ENCODE measurements at places on chromosomes 12 and 14.

- DNase-seq: no peak
These were observed 2.0 kb upstream of the TBX5 start for GRCh38 chr12:114407842-114408411.

GRCh38 chr14:52413729-52414408 is 99.8 kb downstream of the PTGER2 start:
- DNase-seq: no peak

GRCh38 chr12:49693931-49694444 is 13.2 kb downstream of the FMNL3 start:
- DNase-seq: no peak

DNA sequence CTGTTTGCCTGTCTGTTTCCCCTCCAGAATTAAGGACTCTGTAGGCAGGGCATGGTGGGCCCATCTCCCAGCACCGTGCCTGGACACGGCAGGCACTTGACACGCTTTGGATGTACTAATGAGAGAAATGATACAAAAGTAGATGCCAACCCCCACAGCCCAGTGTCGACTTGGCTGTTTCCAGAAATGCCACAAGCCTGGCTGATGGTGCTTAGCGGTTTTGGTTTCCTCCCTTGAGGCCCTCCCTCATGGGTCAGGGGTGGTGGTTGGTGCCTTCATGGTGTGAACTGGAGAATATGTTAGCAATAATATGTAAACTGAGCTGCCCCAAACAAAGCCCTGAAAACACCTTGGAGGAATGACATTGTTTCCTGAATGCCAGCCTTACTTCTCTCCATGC is 55.5 kb upstream of the ESRRB start:
- no peak for DNase-seq

DNA sequence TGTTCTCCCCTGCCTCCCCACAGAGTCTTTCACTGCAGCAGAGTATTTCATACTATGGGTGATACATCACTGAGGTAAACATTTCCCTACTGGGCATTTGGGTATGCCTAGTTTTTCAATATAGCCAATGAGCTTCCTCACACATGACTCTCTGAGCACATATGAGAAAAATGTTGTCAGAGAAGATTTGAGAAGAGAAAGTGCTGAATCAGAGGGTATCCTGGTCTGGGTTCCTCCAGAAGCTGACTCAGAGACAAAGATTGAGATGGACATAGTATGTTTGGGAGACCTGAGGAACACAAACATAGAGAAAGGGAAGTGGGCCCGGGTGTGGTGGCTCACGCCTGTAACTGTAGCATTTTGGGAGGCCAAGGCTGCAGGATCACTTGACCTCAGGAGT is 12.6 kb downstream of the SLC8B1 start:
- DNase-seq: no peak

DNA sequence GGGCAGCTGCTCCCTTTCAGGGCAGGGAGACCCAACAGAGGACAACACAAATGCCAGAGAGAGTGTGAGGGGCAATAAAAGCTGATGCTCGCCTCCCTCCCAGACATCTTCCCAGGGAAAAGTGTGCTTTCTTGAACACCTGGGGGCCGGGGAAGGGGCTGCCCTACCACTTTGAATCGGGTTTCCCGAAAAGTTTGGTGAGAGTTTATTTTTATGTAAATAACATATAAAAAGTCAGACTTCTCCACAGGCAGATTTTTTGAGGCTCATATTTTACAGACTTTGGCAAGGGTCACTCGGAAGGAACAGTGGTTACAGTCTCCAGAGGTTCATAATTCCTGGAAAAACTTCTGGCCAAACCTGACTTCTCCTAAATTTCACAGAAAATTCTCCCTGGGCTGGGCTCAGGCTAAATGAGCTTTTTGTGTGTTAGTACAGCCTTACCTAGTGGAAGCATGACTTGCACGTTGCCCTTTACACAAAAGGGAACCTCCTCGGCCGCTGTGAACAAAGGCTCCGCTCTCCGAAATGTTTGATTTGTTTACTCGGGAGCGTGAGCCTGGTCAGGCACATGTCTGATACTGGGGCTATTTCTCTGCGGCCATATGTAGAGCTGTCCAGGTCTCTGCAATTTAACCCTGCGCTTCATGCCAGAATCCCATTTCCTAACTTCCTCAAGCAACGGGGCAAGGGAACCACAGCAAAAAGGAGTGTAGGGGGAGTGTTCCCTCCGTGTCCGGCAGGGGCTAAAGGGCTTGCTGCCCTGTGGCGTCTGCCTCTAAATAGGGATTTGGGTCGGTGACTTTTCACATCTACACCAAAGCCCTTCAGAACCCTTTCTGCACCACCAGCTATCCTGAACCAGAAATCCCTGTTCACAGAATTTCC is 3.4 kb downstream of the RTL1 start:
- no peak for DNase-seq

- DNase-seq: no peak
These were observed 66.4 kb downstream of the GALNT9 start for GRCh38 chr12:132263061-132263360.

- DNase-seq: no peak
These were observed 217.4 kb upstream of the DIO2 start for GRCh38 chr14:80428671-80429070.

DNA sequence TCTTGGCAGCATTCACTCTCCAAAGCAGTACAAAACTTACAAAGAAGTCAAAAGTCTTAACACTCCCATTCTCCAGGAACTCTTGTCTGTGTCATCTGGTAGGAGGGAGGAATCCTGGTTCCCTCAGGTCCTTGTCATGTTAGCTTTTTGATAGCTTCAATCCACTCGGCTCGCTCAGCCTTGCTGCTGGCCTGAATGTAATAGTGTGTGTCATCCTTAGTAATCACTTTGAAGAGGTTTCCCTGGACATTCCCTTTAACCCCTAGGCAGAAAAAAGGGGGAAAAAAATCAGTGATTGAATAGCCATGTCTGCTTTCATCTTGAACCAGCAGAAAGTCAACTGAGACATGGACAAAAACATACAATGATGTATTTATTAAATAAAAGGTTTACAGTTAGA is 24.8 kb downstream of the PLEK2 start:
- DNase-seq: no peak

GRCh38 chr14:61889914-61890351 is 127.7 kb downstream of the SNAPC1 start:
- DNase-seq: peak; percentile 27

DNA sequence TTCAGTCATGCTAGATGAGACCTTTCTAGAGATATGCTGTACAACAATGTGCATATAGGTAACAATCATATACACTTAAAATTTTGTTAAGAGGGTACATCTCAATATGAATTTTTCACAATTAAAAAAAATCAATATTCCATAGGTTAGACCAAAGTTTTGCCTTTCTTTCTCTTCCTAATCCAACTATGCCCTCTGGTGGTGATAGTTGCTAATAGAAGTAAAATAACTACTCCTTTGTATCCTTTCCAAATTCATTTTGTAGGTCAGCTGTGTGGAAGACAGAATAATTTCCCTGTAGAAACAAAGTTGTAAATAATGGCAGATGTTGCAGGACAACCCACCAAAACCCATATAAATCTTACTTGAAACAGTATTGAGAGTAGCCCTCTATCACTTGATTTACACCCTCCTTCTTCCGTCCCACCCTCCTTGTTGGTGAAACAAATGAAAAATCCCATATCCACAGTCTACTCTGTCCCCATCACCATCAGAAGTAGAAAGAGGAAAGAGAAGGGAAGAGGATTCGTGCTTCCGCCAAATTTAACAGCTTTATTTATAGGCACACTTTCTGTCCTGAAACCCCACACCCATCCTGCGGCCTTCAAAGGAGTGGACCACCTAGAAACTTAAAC is 34.2 kb upstream of the KICS2 start:
- DNase-seq: no peak

DNA sequence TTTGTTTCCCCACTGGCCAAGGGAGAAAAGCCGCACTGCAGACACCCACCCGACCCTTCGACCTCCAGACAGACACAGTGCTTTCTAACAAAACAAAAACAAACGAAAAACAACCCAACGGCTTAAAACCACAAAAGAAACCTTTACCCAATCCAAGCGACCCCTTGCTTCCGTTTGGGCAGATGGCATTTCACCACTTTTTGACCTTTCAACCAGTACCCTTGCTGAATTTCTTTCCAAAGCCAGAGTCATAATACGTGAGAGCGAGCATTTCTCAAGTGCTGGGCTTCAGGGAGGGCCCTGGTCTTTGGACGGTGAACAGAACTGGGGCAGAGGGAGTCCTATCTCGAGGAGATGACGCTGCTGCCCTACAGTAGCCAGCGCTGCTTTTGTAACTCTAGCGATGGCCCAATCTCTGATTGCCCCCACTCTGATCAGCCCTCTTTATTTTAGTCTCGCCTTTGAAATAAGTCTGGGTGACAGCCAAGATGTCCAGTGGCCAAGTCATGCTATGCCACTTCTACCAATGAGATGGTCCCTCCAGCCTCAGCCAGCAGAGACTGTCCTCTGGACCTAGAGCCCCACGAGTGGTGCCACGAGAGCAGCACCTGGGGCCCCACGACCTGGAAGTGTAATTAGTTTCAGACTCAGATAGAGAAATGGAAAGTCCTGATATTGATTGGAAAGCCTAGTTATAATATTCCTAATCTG is 21.9 kb upstream of the ADIPOR2 start:
- no peak for DNase-seq

- no peak for DNase-seq
These were observed 84.9 kb upstream of the DUSP6 start for GRCh38 chr12:89437231-89437630.

DNA sequence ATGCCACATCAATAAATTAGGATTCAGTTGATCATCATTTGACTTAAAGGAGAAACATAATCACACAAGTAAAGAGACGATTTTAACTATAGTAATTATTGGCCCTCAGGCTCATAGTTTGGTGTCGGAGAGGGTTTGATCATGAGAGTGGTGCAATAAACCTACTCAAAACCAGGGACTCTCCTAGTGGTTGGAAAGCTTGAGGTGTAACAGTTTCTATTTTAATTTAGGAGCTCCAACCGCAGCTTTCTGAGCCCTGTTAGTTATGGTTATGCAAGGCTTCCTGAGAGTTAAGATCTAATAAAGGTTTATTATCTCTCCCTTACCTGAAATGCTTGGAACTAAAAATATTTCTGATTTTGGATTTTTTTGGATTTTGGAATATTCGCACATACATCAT is 36.4 kb downstream of the TMTC2 start:
- DNase-seq: no peak

DNA sequence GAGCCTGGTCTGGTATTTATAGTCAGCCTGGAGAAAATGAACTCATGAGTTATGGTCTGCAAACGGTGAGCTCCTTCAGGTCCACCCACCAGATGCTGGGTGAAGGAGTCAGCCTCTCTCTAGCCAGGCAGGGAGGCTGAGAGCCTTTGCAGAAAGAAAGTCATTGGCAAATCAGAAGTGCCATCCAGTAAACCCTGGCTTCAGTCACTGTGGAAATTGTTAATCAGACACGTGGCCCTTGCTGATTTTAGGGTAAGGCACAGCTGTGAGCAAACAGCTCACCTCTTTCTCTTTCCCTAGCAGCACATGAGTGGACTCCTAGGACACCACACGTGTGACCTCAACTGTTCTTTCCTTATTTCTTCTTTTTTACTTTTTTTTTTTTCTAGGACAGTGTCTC is 44.9 kb downstream of the CHST11 start:
- DNase-seq: no peak

DNA sequence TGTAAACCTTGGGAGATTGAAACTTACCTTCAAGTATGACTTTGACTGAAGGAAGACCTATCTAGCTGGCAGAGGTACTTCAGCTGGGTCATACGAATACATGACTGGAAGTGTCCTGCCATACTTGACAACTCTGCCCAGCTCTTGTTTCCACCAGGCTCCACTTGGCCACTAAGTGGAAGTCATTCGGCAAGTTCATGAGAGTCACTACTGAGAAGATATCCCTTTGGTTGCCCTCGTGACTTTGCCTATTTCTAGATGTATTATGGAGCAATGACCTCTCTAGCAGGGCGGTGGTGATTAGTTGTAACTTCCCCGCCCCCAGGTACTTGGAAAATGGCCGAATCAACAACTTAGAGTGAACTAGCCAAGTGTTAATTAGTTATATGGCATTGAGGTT is 8.6 kb upstream of the CACNA1C start:
- DNase-seq: no peak

GRCh38 chr14:74261288-74261687 is 22.0 kb downstream of the VSX2 start:
- no peak for DNase-seq

DNA sequence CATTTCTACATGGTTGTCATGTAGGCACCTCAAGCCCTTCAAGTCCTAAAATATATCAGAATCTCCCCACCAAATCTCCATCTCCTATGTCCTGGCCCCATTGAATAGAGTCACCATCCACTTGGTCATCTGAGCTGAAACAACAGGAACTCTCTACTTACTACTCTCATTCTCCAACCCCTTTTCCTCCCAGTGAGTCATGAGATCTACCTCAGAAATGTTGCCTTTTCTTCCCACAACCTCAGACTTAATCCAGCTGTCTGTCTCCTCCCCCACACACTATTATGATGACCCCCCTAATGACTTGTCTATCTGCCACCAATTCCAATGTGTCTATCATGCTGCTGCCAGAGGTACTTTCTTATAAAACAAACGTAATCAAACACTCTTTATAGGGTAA is 72.3 kb upstream of the TMEM263 start:
- DNase-seq: no peak

DNA sequence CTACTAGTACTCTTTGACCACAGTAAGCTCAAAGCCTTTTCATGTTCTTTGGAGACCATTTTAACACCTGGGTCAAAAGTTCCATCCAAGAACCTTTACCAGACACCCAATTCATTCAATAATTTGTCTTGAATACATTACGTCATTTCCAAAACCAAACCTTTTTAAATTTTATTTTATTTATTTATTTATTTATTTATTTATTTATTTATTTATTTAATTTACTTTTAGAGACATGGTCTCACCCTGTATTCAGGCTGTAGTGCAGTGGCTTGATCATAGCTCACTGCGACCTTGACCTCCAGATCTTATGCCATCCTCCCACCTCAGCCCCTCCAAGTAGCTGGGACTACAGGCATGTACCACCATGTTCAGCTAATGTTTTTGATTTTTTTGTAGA is 113.5 kb downstream of the BCAT1 start:
- DNase-seq: no peak

DNA sequence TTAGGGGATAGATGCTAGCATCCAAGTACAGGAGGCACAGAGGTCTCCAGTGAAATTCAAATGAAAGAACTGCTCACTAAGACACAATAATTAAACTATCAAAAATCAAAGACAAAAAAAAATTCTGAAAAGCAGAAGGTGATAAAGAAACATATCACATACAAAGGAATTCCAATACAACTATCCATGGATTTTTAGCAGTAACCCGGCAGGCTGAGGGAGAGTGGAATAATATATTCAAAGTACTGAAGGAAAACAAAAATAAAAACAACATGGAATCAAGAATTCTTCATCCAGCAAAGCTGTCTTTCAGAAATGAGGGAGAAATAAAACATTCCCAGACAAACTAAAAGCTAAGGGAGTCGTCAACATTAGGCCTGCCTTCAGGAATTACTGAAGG is 31.9 kb downstream of the A2M start:
- no peak for DNase-seq

- no peak for DNase-seq
These were observed 1.2 kb downstream of the PPP1CC start for GRCh38 chr12:110741341-110742095.

GRCh38 chr14:34181338-34181737 is 230.5 kb upstream of the EGLN3 start:
- no peak for DNase-seq
